Spinal cord (tissue), 10 donors: ENCODE measurements at places on chromosomes 5 and 9. TPM values are rescaled to one million over a fixed set of nuclear protein-coding genes. Genes with fewer than 3 reads are reported as not detected.

SPINK6 gene
- not detected for total RNA-seq

- no peak for DNase-seq
- no peak overlapping the region for H3K27ac ChIP-seq
- no peaks in the 10 kb centered on the region for H3K4me1 ChIP-seq
- H3K4me3 ChIP-seq = no peak overlapping the region
These were observed 38.0 kb upstream of the F2R start for GRCh38 chr5:76677849-76678472.

QRFP gene
- total RNA-seq = not detected

GRCh38 chr9:24479361-24480059, 66.2 kb downstream of the IZUMO3 start:
- H3K4me1 ChIP-seq = no peaks in the 10 kb centered on the region
- no peak overlapping the region for H3K4me3 ChIP-seq
- DNase-seq = no peak
- no peaks in the 10 kb centered on the region for H3K36me3 ChIP-seq

DNA sequence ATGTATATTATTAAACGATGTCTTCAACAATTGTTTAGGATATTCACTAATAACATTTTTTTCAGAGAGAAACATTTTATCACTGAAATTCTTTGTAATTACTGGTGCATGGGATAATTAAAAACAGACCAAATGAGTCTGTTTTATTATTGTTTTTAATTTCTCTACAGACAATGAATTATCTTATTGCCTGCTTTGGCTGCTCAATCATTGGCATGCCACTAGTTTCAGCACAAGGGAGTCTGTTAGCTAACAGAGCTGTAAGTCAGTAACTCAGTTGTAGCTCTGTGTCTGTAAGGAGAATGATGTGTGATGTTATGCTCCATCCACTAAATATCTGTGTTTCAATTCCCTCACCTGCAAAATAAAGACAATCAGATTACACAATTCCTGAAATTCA, 443.9 kb downstream of the PRR16 start:
- H3K27ac ChIP-seq = no peak overlapping the region
- DNase-seq = no peak
- no peaks in the 10 kb centered on the region for H3K36me3 ChIP-seq
- no peaks in the 10 kb centered on the region for H3K4me1 ChIP-seq
- no peak overlapping the region for H3K4me3 ChIP-seq

DNA sequence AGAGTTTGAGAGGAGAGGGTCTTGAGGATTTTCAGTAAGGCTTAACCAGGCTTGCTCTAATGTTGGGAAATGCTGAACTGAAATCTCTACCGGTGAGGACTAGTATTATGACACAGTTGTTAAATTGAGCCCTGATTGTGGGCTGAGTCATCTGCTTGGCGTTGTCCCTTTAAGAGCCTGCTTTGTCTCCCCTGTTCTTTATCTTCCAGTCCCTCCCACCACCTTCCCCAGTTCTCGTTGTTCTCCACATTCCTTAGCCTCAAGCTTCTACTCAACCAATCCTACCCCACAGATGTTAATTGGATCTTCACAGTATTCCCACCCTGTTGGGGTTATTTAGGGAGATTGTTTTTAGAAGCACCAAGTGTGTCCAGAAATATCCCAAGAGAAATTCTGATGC, 57.6 kb downstream of the ANKRD55 start:
- no peak overlapping the region for H3K4me3 ChIP-seq
- H3K27me3 ChIP-seq = peaks cover 3% of the 10 kb centered on the region
- H3K4me1 ChIP-seq = no peaks in the 10 kb centered on the region
- H3K27ac ChIP-seq = no peak overlapping the region
- no peak for DNase-seq

DNA sequence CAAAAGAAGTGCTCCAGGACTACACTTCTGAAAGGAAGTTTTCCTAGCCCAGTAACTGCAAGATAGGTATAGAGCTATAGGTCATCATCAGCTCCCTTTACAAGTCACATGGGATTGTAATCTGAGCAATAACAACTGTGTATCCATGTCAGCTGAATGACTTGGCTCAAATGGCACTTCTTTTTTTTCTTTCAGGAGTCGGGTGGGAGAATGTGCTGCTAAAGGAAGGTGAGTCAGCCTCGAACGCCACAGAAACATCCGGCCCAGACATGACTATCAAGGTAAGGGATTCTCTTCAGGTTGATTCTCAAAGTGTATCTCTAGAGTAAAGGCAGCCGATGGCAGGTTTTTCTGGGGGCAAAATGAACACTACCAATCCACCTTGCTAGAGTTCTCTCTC, 192.2 kb downstream of the C9orf152 start:
- no peak overlapping the region for H3K27ac ChIP-seq
- DNase-seq = no peak
- no peaks in the 10 kb centered on the region for H3K4me1 ChIP-seq
- no peaks in the 10 kb centered on the region for H3K27me3 ChIP-seq
- H3K36me3 ChIP-seq = no peaks in the 10 kb centered on the region
- no peak overlapping the region for H3K4me3 ChIP-seq

CRB2 gene
- 8.6 TPM for total RNA-seq

- DNase-seq = no peak
- no peaks in the 10 kb centered on the region for H3K27me3 ChIP-seq
These were observed 40.7 kb upstream of the PPP2R2B start for GRCh38 chr5:146919304-146919703.

DNA sequence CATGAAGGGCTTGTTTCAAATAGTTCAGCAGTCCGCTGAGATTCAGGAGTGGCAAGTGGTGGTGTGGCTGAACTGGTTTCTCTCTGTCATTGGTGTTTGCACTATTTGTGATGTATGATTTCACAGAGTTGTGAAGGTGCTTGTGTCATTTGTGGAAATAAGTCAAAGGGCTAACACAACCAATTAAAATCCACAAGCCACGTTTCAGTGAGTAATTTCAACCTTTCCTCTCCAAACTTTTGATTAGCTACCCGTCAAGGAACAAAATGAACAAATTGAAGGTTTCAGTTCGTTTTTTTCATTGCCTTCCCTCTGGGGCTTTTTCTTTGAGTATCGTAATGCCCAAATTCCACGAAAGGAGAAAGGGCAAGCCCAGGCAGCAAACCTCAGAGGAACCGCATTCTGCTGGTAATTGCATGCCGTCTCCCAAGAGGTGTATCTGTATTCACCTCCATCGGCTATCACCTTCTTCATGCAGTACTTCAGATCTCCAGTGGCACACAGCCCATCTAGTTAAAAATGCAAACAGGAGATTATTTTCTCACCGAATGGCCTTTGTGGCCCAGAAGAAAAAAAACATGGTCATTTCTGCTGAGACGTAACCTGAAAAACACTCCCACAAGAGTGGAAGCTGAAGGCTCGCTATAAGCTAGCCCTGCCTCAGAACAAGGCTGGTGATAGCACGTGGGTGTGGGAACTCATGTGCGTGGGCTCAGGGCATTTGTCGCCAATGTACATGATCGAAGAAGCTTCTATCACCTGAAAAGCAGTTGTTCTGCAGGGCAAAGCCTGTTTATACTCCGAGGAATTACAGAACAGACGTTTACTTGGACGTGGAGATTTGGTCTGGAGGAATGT, 197.1 kb downstream of the NR3C1 start:
- no peaks in the 10 kb centered on the region for H3K36me3 ChIP-seq
- H3K27ac ChIP-seq = no peak overlapping the region
- H3K4me3 ChIP-seq = no peak overlapping the region
- H3K4me1 ChIP-seq = peaks cover 6% of the 10 kb centered on the region
- DNase-seq = no peak

CFAP157 gene
- total RNA-seq = 22.6 TPM

DNA sequence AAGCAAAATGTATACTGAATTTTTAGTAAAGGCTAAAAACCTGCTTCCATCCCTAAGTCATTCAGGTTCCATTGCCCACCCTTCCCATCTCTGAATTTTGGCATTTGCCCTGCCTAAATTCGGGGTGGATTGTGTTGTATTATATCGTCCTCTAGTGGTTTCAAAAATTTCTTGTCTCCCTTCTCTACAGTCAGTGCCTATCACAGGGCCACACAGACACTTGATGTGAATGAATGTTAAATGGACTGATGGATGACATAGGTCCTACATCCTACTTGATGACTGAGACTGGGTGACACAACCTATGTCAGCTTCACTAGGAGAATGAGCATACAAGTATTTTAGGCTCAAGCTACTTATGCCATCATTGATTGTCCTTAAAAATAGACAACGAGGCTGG, 45.6 kb upstream of the SLC30A5 start:
- no peaks in the 10 kb centered on the region for H3K27me3 ChIP-seq
- no peak overlapping the region for H3K27ac ChIP-seq
- no peak for DNase-seq
- H3K4me1 ChIP-seq = no peaks in the 10 kb centered on the region

GRCh38 chr5:150120617-150121447, 34.5 kb upstream of the CSF1R start:
- no peak overlapping the region for H3K4me3 ChIP-seq
- no peaks in the 10 kb centered on the region for H3K27me3 ChIP-seq
- peaks cover 2% of the 10 kb centered on the region for H3K4me1 ChIP-seq
- no peak overlapping the region for H3K27ac ChIP-seq
- peaks cover 54% of the 10 kb centered on the region for H3K36me3 ChIP-seq
